ENCODE measurements at places on chromosomes 2 and 18. TPM values are rescaled to one million over a fixed set of nuclear protein-coding genes. Genes with fewer than 3 reads are reported as not detected.

- no peak for DNase-seq
- H3K27ac ChIP-seq, result peak overlapping the region; percentile 68
- H3K4me3 ChIP-seq, result no peak overlapping the region
- H3K27me3 ChIP-seq, result no peaks in the 10 kb centered on the region
- peaks cover 16% of the 10 kb centered on the region for H3K4me1 ChIP-seq
Measured at GRCh38 chr2:7437141-7437540, 519.9 kb downstream of the RNF144A start.

GRCh38 chr2:64059270-64059669 lies 40.0 kb upstream of the VPS54 start:
- H3K27ac ChIP-seq, result no peak overlapping the region
- H3K4me3 ChIP-seq, result no peak overlapping the region
- no peak for DNase-seq
- peaks cover 8% of the 10 kb centered on the region for H3K4me1 ChIP-seq

DNA sequence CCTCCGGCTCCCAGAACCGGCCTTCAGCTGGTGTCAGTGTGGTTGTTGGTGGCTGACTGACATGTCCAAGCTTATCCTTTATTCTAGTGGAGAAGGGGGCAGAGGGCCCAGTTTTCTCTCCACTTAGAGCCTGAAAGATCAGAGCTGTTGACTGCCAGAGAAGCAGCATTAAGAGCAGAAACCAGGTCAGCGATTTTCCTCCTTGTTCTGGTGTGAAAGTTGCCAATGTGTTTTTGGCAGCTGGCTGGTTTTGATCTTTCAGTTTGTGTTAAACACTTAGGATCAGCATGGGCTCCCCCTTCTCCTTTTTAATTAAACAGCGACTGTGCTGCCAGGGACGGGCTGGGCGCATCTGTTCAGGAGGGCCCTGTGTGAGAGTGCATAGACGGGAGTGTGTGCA lies 100.9 kb downstream of the ASAP2 start:
- H3K36me3 ChIP-seq, result no peaks in the 10 kb centered on the region
- H3K27ac ChIP-seq, result peak overlapping the region; percentile 90
- no peak for DNase-seq
- H3K4me3 ChIP-seq, result no peak overlapping the region
- H3K4me1 ChIP-seq, result no peaks in the 10 kb centered on the region
- no peaks in the 10 kb centered on the region for H3K27me3 ChIP-seq

DNA sequence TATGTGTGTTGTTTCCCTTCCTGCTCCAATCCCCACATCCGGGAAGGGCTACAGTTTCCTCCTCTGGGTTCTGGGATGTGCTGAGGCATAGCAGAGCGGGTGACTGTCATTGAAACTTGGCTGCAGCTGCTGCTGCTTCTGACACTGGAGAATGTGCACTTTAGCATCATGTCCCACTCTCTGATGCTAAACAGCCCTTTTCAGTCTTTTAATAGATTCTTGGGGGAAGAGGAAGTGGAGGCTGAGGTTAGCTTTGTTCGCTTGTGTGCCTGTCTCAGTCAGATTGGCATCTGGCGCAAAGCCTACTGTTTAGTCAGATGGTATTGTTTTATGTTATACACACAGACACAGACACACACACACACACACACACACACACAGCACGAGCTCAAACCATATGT lies 136.5 kb upstream of the RND3 start:
- no peaks in the 10 kb centered on the region for H3K36me3 ChIP-seq
- no peaks in the 10 kb centered on the region for H3K27me3 ChIP-seq
- no peak for DNase-seq

DNA sequence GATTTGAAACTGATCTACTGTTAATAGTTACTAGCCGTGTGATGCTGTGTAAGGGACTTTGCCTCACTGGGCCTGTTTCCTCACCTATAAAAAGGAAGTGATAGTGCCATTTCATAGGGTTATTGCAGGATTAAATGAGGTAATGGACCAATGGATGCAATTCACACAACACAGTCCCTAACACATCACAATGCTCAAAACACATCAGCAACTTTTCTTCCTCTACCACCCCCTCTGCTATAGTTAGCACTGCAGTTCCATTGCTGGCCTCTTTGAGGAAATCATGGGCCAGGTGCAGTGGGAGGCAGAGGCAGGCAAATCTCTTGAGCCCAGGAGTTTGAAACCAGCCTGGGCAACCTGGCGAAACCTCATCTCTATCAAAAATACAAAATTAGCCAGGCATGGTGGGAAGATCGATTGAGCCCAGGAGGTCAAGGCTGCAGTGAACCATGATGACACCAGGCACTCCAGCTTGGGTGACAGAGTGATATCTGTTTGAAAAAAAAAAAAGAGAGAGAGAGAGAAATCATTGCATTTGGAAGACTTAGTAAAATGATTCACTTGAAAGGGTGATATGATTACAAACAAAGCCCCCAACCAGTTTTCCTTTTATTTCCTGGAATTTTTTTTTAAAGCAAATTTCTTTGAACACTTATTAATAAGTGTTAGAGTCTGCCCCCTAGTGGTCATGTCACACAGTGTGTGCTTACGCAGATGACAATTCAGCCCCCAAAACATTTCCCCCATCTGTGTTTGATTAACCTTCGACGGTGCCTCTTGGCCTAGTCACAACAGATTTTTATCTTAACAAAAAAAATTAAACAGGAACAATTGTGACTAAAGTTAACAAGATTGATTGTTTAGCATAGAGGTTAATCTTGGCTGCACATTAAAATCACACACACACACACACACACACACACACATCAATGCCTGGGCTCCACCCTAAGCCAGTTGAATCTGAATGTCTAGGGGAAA lies 88.6 kb upstream of the BCL11A start:
- H3K4me3 ChIP-seq, result no peak overlapping the region
- no peak overlapping the region for H3K27ac ChIP-seq
- no peak for DNase-seq
- no peaks in the 10 kb centered on the region for H3K27me3 ChIP-seq
- H3K36me3 ChIP-seq, result no peaks in the 10 kb centered on the region

DNA sequence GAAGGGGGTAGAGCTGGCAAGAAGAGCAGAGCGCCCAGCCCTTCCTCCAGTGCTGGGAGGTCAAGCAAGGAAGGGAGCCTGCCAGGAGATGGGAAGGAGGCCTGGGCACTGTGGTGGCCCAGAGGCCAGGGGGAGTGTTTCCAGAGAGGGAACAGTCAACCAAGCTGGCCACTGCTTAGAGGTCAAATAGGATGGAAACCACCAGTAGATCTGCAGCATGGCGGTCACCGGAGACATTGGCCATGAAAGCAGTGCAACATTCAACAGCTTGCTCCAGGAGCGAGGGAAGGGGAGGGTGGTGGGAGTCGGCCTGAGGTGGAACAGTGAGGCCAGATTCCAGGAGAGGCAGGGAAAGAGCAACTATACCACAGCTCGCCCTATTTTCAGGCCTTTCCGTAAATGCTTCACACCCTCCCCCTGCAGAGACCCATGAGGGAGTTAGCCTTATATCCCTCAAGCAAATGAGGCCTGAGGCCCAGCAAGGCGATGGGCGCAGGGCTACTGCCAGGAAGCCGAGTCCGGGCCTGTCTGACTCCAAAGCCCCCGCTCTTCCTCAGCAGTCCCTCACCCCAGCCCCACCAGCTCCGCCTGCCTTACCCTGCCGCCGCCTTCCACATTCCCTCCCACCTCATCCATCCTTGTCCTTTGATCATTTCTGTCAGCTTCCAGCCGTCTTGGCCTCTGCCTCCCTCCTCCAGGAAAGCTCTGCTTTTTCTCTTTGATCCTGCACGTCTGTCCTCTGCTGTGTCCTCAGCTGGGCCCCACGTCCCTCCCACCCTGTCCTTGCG lies 17.0 kb downstream of the KCNK3 start:
- no peak overlapping the region for H3K4me3 ChIP-seq
- H3K36me3 ChIP-seq, result no peaks in the 10 kb centered on the region
- H3K27me3 ChIP-seq, result no peaks in the 10 kb centered on the region
- DNase-seq, result no peak
- peak overlapping the region; percentile 79 for H3K27ac ChIP-seq

HK2 gene
- total RNA-seq, result 1.4 TPM

SS18 gene
- total RNA-seq, result 98.8 TPM

ALPG gene
- not detected for total RNA-seq

GCKR gene
- total RNA-seq, result not detected
